Osteoblast (primary cell): ENCODE measurements at places on chromosomes 1 and 21. TPM values are rescaled to one million over a fixed set of nuclear protein-coding genes. Genes with fewer than 3 reads are reported as not detected.

The RAB42 gene
- total RNA-seq, result 5.0 and 5.1 TPM in 2 replicates

The IGSF9 gene
- under 0.01 TPM in 2 replicates for total RNA-seq

The SMAP2 gene
- 14.1 and 20.3 TPM in 2 replicates for total RNA-seq

The C4BPB gene
- total RNA-seq, result not detected in 2 replicates

The CA14 gene
- not detected in 2 replicates for total RNA-seq
